ENCODE measurements at places on chromosomes 6 and 20.

DNA sequence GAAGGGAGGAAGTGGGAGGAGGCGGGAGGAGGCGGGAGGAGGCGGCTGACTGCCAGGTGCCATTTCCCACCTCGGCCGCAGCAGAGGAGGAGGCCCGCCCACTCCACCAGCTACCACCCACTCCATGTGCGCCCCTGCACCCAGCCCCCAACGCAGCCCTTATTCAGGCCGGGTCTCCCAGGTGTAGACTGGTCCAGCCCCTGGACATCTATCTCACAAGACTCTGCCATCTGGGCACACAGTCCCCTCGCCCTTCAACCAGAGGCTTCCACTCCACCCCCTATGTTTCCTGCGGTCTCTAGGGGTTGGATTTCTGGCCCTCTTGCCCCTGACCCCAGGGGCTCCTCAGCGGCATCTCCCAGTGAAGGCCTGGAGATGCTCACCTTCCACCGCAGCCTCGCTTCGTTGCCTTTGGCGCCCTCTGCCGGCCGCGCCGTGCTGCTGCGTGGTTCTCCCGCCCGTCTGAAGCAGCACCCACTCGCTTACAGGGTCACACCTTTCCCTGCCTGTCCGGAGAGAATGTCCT lies 32.6 kb upstream of the FAM83D start:
- DNase-seq, result peak; percentile 61

DNA sequence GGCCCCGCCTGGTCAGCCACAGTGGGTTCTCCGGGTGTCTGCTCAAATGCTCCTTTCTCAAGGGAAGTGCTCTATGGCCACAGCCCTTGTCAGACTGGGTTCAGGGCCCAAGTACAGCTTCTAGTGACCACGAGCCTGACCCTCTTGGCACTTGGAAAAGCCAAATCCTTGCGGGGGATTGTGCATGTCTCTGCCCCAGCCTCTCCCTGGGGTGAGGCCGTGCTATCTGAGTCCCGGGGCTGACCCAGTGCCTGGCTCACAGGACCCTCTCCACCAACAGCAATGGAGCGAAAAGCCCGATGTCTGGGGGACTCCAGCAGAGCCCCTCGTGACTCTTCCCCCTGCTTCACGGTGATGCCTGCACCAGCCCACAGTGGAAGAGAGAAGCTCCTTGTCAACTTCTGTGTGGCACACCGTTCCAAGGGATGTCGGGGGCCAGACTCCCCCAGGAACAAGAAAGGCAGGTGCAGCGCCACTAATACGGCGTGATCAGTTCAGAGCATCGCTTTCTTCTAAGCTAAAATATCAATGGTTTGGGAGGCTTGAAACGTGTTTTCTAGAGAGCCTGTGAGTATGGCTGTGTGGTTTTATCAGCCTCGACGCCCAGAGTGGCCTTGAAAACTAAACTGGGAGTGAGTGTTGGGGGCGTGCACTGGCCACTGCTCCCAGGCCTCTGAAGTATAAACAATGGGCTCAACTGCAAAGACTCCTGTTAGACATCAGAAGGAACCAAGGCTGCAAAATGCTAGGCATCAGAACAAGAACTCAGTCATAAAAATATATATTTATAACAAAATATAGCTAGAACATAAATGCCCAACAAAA lies 51.9 kb downstream of the DLL1 start:
- no peak for DNase-seq

DNA sequence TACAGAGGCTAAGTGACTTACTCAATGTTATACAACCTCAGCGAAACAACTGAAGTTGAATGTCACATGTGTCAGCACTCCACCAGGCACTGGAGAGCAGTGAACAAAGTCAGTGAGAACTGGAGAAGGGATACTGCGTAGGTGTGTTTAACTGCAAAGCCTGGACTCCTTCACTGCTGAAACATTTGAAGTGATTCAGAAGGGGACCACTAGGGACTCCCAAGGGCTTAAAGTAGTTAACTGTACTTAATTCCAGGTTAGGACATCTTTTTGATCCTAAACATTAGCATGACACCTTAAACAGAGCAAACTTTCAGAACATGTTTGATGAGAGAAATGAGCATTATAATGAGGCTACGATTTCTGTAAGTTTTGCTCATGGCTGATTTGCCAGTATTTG lies 45.0 kb upstream of the ZBTB24 start:
- DNase-seq, result no peak

DNA sequence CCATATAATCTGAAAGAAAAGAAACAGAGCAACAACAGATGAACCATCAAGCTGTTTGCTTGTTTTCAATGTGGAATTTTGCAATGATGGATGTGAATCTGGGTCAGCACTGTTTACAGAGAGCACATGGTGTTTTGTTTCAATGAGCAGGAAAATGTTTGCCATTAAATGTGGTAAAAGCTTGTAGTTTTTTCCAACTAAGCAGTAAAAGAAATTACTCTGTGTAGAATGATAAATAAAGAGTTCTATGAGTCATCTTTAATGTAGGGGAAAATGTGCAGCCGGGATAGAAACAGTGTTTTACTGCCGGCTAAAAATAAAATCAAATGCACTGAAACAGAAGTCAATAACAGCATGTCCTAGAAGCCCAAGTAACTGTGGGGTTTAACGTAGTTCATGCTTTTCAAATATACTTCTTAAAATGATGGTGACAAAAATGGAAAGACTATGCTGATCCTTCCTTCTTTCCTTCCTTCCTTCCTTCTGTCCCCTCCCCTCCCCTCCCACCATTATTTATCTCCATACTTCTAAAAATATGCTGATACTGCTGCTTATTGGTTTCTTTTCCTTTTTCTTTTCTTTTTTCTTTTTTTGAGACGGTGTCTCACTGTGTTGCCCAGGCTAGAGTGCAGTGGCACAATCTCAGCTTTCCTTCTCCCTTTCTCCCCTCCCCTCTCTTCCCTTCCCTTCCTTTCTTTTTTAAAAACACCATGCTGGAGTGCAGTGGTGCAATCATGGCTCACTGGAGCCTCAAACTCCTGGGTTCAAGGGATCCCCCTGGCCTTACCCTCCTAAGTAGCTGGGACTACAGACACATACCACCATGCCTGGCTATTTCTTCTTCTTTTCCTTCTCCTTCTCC lies 6.3 kb upstream of the NAA20 start:
- no peak for DNase-seq

DNA sequence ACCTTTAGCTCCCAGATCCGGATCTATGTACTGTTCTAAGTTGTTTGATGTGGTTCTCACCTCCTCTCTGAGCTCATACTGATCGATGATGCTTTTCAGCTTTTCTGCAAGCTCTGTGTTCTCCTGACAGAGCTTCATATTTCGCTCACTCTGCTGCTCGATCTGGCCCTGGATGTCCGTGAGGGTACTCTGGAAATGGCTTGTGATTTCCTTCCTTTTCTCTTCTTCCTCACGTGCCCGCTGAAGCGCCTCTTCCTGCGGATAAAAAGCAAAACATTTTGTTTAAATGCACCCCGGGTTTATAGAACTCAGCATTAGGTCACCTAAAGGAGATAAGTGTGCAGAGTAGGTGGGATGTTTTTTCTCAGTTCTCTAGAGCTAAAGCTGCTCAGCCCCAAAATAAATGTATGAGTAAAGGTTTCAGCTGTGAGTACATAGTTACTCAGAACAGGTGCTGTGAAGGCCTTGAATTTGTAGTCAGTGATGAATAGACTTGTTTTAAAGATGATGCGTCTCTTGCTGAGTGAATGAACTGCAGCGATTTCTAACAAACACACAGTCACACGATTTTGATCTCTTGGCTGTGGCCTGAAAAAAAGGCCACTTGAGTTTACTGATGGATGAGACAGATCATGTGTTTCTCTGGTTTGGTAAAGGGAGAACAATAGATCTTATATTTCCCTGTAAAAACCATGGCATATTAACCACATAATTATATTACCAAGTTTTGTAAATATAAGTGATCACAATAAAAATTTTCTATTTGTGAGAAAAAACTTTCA lies 29.1 kb downstream of the TXLNB start:
- no peak for DNase-seq

GRCh38 chr6:108746836-108747575 lies 101.2 kb upstream of the ARMC2 start:
- DNase-seq, result no peak

DNA sequence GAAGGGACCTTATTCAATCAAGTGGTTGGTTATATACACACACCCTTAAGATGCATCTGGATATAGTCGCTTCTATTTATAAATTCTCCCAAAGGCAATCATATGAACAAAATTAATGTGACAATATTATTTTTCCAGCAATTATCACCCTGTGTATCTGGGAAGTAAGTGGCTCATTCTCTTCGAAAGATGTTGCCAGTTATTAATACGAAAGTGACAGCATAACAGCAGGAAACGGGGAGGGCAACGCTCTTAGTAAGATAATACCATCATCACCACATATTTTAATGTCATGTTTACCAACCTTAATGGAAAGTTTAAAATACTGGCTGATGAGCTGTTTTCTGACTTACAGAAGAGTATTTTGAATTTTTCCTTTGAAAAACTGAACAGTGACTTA lies 697.2 kb upstream of the AGPAT4 start:
- DNase-seq, result no peak

DNA sequence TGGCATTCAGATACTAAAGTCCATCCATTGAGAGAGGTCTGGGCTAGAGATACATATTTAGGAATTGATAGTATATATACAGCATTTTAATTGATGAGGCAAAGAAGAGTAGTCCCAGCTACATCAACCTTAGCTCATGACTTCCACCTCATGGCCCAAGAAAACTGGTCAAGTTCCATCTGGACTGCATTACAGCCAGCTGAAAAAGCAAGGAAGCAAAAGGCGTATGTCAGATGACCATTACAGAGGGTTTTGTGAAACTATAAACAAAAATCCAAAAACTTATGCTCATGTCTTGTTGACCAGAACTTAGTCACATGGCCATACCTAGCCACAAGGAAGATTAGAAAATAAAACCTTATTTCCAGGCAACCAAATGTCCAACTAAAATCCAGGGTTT lies 46.8 kb upstream of the RNF146 start:
- DNase-seq, result no peak

DNA sequence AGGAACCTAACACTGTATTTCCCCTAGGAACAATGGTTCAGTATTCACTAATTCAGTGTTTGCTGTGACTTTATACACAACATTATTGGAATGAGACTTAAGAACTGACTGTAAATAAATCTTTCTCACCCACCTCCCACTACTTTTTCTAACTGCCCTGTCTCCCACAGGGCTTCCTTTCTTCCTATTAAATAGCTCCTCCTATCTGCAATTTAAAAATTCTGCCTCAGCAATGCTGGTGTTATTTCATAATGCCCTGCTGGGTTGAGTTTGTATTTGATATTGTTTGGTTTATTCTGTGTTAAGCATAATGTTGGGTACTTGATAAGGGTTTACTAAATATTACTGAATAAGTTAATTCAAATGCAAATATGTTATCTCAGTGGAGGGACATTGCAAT lies 573.1 kb upstream of the RNF217 start:
- DNase-seq, result no peak
